Femur (tissue), 1 donor: ENCODE measurements at places on chromosomes 6 and 20.

DNA sequence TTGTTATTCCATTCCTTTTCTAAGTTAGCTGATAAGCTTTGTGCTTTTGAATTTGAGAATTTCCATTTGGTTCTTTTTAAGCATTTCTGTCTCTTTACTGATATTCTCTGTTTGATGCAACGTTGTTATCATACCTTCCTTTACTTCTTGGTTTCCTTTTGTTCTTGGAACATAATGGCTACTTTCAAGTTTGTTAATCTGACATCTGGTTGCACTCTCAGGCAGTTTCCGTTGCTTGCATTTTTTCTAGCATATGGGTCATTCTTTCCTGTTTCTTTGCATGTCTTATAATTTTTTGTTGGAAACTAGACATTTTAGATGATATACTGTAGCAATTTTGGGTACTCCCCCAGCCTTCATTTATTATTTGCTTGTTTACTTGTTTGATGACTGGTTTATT is 12.5 kb downstream of the CDC5L start:
- no peak for DNase-seq

GRCh38 chr20:13873831-13874230 is 89.0 kb downstream of the NDUFAF5 start:
- no peak for DNase-seq

GRCh38 chr6:45434381-45434700 is 56.6 kb upstream of the SUPT3H start:
- DNase-seq, result no peak

DNA sequence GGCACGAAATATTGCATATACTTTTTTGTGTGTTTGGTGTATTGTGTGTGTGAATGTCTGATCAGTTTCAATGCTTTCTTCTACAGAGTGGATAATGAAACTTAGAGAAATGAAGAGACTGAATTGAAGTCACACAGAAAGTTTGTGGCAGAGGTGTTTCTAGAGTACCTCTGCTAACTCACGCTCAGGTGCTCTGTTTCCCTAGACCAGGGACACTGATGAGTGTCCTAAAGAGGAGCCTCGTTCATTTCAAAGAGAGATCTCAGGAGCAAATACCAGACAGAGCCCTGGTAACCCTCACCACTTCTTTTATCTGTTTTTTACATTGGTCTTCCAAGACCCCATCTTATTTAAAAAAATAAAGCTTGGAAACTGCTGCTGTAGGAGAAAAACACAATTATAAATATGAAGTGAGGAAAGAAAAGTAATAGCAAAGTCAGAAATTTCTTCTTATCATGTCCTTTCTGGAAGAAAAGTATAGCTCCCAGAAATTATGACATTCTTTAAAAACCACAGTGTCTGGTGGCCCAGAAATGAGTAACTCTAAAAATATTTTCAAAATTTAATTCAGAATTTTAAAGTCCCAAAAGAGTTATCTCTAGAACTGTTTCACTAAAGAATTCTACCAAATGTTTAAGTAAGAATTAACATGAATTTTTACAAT is 720.6 kb downstream of the RFPL4B start:
- DNase-seq, result no peak

DNA sequence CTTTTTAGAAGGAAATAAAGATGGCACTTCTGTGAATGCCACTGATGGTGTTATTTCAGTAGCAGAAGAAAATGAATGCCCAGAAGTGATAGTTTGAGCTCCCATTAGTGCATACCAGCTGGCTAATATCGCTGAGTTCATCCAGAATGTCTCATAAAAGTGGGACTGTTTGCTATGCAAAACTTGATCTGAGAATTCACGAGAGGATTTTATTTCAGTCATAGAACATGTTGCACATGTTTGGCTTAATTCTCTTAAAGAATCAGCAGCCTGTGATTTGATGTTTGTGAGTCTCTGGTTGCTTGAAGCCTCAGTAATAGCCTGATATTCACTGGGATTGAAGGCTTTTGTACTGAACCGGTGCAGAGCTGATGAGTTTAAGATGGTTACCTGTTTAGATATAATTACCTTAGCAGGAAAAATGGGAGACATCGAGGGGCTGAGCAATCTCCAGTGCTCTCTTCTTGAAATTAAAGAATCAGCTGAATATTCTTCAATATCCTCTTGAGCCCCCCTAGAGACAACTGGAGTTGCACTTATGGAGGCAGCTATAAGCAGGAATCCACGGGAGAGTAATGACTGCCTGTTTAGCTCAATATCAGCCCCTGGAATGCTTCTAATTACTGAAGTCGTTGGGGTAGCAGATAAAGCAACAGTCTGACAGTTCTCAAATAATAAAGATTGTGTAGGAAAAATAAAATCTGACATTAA is 955.5 kb downstream of the PHF3 start:
- DNase-seq, result no peak

- DNase-seq, result no peak
Measured at GRCh38 chr6:12958052-12958706, 241.6 kb downstream of the PHACTR1 start.

GRCh38 chr20:51862796-51863195 is 60.5 kb upstream of the SALL4 start:
- no peak for DNase-seq

- DNase-seq, result peak; percentile 72
Measured at GRCh38 chr6:159359581-159360297, 190.5 kb downstream of the FNDC1 start.

- DNase-seq, result no peak
Measured at GRCh38 chr6:1389369-1390132, at the start of gene FOXF2. TSS of gene FOXF2 (plus strand) at chr6:1389576. CDS start at chr6:1389948, 372 bp downstream.

GRCh38 chr20:20549267-20549612 is 163.2 kb downstream of the RALGAPA2 start:
- no peak for DNase-seq

DNA sequence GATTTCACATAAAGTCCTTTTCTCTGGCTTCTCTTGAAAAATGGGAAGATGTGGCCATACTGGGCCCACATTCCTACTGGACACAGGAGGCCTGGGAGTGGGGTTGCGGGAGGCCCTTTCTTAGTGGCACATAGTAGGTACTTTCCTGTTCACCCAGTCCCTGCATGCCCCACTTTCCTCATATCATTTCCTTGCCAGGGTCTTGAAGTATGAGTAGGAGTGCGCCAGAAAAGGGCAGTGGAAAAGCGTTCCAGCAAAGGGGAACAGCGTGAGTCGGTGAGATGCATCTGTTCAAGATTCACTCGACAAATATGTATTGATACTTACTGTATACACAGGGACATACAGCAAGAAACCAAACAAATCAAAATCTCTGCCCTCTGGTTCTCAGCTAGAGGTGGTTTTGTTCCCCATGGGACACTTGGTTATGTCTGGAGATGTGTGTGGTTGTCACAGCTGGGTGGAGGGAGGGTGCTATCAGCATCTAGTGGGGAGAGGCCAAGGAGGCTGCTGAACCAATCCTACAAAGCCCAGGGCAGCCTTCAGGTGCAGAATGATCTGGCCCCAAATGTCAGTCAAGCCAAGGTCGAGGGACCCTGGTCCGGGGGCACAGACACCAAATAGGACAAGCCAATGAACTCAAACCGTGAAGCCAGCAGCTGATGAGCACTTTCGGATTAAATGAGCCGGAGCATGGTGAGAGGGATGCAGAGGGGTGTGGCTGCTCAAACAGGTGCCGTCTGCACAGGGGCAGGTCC is 151.4 kb downstream of the CEBPB start:
- no peak for DNase-seq

DNA sequence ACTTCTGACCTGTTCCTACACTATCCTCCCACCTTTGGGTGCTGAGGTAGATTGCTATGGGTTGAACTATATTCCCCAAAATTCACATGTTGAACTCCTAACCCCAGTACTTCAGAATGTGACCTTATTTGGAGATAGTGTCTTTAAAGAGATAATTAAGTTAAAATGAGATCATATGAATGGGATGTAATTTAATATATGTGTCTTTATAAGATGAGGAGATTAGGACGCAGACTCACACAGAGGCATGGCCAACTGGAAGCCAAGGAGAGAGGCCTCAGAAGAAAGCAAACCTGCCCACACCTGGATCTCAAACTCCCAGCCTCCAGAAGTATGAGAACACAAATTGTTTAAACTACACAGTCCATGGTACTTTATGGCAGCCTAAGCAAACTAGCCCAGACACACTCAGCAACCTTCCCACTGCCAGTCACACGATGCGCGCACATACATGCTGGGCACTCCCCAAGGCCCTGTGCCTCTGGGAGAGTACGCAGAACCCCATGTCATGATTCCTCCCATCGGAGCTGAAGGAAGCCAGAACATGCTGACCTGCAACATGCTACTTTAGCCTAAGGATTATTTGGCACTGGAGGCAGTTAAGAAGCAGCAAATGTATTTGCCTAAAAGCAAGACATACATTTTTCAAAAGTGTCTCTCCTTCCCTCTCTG is 8.9 kb upstream of the SLC22A1 start:
- DNase-seq, result no peak

DNA sequence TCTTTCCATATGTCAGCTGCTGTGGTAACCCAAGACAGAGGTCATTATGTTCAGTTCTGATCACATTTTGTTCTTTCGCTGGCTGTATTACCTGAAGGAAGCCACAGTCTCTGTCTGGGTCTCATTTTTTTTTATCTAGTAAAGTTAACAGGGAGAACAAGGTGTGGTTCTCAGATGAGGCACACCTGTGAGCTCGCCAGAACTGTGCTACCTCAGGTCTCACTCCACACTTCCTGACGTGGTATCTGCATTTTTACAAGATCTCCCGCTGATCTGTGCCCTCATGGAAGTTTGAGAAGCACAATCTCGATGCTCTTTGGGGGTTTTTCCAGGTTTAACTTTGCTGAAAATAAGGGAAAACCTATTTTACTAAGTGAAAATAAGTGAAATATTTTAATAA is 169.5 kb upstream of the CENPW start:
- no peak for DNase-seq
